ENCODE measurements at places on chromosomes 3 and 15.

GRCh38 chr3:167892205-167892604 lies 156.7 kb downstream of the SERPINI1 start:
- no peak for DNase-seq

DNA sequence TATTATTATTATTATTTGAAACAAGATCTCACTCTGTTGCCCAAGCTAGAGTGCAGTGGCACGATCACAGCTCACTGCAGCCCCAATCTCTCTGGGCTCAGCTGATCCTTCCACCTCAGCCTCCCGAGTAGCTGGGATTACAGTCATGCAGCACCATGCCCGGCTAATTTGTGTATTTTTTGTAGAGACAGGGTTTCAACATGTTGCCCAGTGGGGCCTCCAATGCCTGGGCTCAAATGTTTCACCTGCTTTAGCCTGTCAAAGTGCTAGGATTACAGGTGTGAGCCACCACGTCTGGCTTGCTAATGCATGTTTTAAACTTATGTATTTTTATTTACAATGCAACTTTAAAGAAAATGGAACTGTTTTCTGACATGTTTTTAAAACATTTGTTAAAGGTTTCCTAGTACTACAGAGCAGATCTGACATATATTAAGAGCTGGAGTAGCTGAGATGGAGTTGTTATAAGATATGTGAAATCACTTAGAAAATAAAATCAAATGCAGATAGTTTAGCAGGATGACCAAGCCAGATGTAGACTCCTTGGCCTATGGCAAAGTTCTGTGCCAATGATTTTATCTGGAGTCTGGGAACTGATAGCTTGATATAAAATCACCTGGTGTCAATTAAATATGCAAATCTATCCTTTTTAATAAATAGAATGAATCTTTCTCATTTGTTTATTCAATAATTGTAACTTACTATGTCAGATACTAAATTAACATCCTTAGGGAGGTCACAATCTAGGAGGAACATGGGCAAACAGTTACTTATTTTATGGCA lies 310.1 kb upstream of the NAALADL2 start:
- no peak for DNase-seq

DNA sequence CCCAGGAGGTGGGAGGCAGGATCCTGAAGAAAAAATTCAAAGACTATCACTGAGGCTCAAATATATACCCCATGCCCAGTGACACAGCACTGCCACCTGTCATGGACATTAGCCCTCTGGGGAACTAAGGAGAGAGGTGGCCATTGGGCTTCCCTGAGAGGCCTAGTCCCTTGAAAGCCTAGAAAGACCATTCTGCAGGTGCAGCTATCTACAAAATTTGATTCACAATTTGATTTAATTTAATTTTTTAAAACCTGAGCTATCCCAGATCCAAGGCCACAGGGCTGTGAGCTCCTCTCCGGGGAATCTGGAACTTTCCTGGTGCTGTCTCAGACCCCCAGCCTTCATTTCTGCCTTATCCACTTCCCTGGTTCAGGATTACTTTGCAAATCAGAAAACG lies 16.9 kb upstream of the KLHL24 start:
- DNase-seq: no peak

- no peak for DNase-seq
These were observed 336.1 kb downstream of the FOXP1 start for GRCh38 chr3:71247221-71247957.

DNA sequence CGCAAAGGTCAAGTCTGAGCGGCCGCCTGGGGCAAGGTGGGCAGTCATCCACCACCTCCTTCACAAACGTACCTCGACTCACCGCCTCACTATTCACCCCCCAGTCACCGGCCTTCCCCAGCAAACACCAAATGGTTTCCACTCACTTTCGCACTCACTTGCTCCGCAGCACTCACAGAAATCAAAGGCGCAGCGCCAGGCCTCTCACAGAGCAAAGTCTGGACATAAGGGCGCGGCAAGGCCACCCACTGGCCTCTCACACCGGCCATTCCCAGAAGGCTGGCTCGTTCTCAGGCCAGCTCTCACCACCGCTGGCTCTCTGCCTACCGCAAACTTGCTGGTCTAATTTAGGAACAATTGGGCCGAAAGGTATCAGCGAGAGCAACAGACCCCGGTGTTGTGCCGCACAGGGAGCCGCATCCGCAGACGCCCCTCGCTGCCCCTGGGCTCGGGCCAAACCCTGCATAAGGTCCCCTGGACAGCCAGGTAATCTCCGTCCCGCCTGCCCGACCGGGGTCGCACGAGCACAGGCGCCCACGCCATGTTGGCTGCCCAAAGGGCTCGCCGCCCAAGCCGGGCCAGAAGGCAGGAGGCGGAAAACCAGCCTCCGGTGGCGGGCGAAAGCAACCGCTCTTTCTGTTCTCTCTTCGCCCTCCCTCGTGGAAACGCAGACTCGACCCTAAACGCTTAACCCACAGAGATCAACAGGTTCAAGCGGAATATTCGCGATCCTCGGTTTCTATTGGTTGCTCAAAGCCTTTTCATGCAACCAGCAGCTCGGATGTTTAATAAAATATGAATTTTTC lies 2.9 kb downstream of the SHOX2 start:
- DNase-seq: no peak

GRCh38 chr15:79816571-79816970 lies 80.2 kb downstream of the MTHFS start:
- no peak for DNase-seq

- no peak for DNase-seq
These were observed 233.9 kb upstream of the GBE1 start for GRCh38 chr3:81995329-81995728.

DNA sequence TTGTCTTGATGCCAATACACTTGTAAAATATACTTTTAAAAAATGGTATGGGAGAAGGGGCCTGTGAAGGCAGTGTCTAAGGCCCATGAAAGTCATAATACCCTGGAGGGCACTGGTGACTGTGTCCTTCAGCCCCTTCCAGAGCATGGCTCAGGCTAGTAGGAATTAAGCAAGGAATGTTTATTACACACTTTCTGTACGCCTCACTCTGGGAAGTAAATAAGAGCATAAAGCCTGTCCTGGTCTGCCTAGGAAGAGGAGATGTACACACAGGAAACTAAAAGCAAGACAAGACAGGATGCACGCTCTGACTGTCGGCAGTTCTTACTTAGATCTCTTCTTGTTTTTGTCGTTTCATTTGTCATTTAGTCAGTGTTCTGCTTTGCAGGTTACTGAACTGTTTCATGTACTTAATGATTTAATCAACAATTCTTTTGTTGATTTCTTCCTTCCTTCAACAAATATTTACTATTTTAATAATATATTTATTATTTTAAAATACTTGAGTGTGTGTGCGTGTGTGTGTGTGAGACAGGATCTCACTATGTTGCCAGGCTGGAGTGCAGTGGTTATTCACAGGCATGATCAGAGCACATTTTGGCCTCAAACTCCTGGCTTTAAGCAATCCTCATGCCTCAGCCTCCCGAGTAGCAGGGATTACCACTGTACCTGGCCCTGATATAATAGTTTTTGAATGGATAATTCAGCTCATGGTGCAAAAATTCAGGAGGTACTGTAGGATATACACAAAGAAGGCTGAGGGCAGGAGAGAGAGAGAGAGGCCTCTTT lies 9.0 kb upstream of the SMAD6 start:
- DNase-seq: no peak

- DNase-seq: no peak
These were observed 47.5 kb downstream of the HMCES start for GRCh38 chr3:129326138-129326537.

DNA sequence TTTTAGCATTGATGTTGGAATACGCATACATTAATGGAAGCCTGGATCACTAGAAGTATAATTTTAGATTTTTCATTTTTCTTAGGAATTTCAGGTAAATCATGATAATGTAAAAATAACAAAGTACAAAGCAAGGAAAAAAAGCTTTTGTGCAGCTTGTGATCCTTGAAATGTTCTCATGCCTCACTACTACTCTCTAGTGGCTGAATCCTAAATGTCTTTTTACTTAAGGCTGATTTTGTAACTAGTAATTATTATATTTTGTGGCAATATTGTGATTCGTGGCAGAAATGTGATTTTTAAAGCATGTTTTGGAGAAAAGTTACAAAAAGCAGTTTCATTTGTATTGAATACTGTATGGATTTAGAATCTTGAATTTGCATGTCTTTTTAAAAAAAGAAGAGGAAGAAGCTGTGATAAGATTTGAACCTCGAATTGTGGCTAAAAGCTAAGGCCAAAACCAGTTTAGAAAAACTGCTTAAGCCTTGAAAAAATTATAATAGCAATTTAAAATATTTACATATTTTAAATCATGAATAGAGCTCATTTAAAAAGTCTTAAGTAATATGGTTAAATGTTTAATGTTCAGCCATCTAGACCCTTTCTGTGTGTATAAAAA lies 39.0 kb downstream of the U2SURP start:
- no peak for DNase-seq

- DNase-seq: no peak
These were observed 170.1 kb downstream of the VPS13C start for GRCh38 chr15:61890106-61890505.

- DNase-seq: no peak
These were observed 27.0 kb downstream of the GPR156 start for GRCh38 chr3:120258009-120258408.

DNA sequence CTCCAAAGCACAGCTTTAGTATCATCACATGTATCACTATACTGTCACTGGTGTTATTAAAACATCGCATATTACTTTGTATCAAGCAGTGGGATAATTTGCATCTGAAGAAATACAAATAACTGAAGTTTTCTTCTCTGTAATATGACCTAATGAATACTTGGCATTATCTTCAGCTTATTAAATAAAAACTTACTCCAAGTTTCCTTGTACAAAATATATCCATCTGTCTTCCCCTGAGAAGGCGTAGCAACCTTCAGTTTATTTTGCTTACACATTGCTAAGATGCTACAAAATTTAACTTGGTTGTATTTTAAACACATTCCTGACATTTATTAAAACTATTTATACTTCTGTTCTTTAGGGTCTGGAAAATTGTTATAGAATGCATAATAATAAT lies 13.7 kb downstream of the FGF7 start:
- DNase-seq: no peak

- no peak for DNase-seq
These were observed 54.8 kb upstream of the CGNL1 start for GRCh38 chr15:57321485-57321884.

- DNase-seq: no peak
These were observed 100.1 kb upstream of the PROK2 start for GRCh38 chr3:71885006-71885405.

DNA sequence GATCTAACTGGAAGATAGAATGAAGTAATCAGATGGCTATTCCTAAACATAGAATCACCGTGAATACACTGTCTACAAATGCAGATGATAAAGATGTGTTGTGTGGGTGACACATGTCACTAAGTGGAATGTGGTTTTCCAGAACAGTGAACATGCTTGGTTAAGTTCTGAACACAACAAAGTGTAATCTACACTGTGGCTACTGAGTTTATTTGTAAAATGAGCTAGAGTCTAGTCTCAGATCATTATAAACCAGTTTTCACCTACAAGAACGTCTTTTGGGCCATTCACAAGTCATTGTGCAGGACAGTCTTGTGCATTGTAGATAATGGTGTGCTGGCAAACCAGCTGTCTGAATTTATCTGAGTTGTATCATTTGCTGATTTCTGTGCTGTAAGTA lies 35.3 kb downstream of the OXNAD1 start:
- no peak for DNase-seq

DNA sequence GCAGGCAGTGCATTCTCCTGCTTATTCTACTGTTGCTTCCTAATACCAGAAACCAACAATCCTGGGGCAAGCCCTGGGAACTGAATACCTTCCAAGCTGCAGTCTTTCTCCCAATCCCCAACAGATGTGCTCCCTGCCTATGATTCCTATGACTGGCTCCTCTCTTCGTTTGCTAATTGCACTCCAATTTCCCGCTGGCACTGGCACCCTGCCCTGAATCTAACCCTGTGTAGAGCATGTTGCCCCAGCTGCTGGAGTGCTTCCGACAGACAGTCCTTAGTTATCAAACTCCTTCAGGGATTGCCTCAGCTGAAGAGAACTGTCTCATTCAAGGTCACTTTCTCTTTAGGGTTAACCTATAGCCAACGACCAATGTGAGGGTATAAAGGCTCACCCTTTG lies 214.1 kb downstream of the NECTIN3 start:
- DNase-seq: no peak

DNA sequence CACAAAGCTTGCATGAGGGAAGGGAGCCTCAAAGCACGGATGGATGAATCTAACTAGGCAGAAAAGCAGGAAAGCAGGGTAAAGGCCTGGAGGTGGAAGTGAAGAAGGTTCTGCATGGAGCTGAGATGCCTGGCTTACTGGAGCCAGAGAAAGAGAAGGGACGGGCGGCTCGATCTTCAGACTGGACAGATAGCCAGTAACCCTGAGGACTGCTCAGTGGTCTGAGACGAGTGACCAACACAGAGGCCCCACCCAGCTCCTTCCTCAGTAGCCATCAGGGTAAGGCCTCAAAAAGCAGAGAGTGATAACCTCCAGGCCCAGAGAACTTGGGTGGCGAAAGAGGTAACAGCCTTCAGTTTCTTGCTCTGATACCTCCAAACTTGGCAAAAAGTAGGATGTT lies 6.4 kb downstream of the CLN6 start:
- DNase-seq: no peak

DNA sequence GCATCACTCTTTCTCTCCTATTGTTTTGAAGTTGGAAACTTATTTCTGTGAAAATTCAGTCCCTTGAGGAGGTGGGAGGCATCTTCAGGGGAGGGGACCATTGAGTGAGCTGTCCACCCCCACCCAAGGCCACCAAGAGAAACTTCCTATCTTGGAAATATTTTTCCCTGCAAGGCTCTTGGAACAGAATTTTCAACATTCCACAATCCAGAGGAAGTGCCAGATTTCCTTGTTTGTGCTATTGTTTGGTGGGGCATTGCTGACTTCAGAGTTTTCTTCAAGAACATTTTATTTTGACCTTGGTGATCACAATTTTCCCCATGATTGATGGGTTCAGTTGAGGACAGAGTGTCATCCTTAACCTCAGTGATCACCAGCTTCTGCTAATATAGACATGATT lies 12.0 kb downstream of the DNASE1L3 start:
- no peak for DNase-seq

DNA sequence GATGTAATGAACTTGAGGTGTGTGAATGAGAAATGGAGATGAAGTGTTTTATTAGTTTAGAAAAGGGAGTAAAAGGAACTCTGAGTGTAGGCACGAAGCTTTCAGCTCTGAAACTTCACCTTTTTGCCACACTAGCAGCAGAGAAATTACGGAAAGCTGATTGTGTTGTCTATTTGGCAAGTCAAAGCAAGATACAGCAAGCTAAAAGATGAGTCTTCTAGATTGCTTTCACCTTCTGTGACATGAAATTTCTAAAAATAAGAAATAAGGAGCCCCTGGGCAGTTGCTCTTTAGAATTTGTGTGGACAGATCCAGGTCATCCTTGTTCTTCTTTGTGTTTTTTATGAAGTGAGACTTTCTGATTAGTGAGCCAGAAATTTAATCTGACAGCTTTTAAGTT lies 143.4 kb downstream of the FNDC3B start:
- DNase-seq: no peak

- DNase-seq: no peak
These were observed 48.5 kb downstream of the HACD2 start for GRCh38 chr3:123536153-123536895.
